ENCODE measurements at places on chromosomes 2 and 18.

- no peak for DNase-seq
Observed at GRCh38 chr2:141528990-141529389, 601.8 kb downstream of the LRP1B start.

DNA sequence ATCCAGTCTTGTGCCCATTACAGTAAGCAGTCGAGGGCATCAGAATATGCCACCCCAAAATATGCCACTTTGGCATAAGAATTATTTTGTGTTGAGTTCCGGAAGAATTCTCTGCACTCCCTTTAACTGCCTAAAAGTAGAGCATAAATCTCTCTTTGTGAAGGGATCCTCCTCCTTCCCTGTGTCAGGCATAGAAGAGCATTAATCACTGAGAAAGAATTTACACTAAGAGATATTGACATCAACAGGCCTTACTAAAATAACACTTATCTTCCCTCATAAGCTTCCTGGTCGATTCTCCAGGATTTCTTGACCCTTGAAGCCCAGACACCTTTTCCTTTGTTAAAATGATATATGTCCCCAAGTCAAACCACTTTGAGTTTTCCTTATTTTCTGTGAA, 27.6 kb upstream of the KYNU start:
- DNase-seq: no peak

DNA sequence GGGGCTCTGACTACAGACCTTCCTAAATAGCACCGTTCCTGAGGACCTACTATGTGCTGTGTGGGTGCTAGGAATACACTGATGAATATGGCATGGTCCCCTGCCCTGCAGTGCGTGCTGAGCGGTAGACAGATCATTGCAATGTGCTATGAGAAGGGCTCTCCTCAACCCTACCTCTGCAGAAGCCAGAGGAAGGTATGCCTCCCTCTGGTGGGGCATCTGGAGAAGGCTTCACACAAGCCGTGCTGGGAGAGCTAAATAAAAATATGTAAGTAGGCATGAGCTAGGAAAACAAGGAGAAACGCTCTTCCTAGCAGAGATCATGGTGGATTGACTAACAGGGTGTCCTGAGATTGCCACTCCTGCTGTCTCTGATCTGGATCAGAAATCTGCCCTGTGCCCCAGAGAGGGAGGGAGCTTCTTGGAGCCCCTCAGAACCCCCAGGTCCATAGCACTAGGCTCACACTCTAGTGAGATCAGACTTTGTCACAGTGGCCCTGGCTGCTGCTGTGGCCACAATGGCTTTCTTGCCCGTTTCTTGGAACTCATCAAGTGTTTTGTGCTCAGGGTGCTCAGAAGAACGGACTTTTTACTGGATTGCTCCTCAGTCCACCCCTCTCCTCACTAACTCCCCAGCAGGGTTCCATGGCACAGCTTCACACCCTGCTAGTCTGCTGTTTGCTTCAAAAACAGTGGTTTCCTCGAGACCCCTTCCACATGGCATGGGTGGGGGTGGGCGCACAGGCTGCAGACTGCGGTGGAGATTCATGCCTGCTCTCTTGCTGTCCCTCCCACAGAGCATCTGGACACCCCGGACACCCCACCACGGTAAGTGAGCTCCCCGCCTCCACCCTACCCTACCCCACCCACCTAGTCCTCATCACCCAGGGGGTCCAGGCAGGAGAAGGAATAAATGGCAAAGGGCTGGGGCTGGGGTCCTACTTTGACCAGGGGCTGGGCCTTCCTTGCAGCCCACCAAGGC, 14.2 kb downstream of the SIGLEC15 start:
- DNase-seq: no peak

DNA sequence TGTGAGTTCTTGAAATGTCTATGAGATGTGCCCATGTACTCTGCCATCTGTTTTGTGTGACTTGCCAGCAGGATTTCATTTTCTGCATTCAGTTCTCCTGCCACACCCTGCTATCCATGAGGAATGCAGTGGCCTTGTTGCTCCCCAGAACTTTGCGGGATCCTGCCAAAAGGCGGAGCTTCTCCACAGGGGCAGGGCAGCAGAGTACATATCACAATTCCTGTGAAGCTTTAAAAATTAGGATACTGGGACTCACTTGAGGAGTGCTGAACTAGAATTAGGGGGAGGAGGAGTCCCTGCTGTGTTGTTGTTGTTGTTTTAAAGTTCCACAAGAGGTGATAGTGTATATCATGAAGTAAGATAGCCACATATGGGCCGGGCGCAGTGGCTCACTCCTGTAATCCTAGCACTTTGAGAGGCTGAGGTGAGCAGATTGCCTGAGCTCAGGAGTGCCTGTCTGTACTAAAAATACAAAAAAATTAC, 76.4 kb downstream of the TANC1 start:
- DNase-seq: no peak

Data from neural crest cell (in vitro differentiated cells).